ENCODE measurements at places on chromosomes 16 and 17. TPM values are rescaled to one million over a fixed set of nuclear protein-coding genes. Genes with fewer than 3 reads are reported as not detected.

SLC52A1 gene
- total RNA-seq, result 0.26 TPM

NR1D1 gene
- 24.9 TPM for total RNA-seq

GRCh38 chr16:68073902-68074760, 11.0 kb upstream of the NFATC3 start:
- DNase-seq, result no peak

GRCh38 chr17:70159980-70160379, 9.4 kb upstream of the KCNJ2 start:
- DNase-seq, result no peak

- DNase-seq, result no peak
These were observed 13.9 kb upstream of the PRPSAP1 start for GRCh38 chr17:76367642-76368041.

DNA sequence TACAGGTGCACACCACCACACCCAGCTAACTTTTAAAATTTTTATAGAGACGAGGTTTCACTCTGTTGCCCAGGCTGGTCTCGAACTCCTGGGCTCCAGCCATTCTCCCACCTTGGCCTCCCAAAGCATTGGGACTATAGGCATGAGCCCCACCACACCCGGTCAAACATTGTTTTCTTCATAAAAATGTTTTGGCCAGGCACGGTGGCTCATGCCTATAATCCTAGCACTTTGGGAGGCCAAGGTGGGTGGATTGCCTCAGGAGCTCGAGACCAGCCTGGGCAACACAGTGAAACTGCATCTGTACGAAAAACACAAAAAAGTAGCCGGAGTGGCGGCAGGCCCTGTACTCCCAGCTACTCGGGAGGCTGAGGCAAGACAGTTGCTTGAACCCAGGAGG, 12.1 kb downstream of the TMC6 start:
- DNase-seq, result no peak

Measured in upper lobe of right lung (tissue), 1 donor.